ENCODE measurements at places on chromosomes 5 and 9. TPM values are rescaled to one million over a fixed set of nuclear protein-coding genes. Genes with fewer than 3 reads are reported as not detected.

Gene GFI1B
- 1.7 TPM for total RNA-seq

Gene ARID3C
- total RNA-seq, result not detected

DNA sequence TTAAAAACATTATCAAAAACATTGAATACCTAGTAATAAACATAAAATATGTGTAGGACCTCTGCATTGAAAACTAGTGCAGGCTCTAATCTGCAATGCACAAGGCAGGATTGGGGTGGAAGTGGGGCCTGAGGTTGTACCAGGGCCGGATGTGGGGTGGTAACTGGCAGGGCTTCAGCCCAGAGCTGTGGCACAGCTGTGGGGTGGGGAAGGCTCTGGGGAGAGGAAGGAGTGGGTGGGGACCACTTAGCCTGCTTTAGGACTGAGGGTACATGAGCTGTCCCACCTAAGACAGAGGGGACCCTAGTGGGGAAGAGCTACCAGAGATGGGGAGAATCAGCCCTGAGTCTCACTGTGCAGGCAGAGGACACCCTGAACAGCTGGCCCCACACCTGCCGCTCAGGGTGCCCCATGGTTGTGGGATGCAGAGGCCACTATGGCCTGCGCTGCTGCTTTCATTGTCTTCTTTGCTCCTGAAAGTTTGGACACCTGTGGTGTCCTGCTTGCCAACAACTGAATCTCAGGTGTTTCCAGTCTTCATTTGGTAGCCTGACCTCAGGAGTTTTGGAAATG lies 311.4 kb downstream of the TLE4 start:
- peak; percentile 26 for DNase-seq

GRCh38 chr5:181246276-181247049 lies 2.8 kb upstream of the RACK1 start:
- peak; percentile 95 for DNase-seq

- DNase-seq, result no peak
Observed at GRCh38 chr9:111720174-111720573, 58.8 kb downstream of the GNG10 start.

DNA sequence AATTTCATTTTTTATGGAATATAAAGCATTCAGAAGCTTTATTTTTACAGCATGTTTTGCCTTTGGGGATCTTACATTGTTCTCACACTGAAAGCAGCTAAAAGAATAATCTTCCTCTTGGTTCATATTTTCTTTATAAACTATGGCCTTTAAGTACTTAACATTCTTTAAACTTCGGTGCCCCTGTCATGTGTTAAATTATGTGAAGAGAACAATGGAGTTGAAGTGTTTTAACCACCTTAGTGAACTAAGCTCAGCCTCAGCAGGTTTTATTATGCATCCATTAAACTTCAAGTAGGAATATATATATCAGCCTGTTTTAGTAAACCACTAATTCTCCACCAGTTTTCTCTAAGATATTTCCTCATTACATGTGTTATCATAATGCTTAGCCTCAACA lies 371.4 kb upstream of the CDH18 start:
- DNase-seq, result no peak

GRCh38 chr5:136080483-136081216 lies 51.9 kb downstream of the TGFBI start:
- peak; percentile 90 for DNase-seq

Gene GHR
- 4.6 TPM for total RNA-seq

Gene SCGB3A2
- not detected for total RNA-seq

GRCh38 chr5:146755793-146756192 lies 122.8 kb downstream of the PPP2R2B start:
- no peak for DNase-seq

Gene ECSCR
- total RNA-seq, result 4.8 TPM

Gene KCNN2
- total RNA-seq, result 0.16 TPM

Gene SV2C
- total RNA-seq, result 2.6 TPM

Gene ARHGEF39
- total RNA-seq, result 7.4 TPM

DNA sequence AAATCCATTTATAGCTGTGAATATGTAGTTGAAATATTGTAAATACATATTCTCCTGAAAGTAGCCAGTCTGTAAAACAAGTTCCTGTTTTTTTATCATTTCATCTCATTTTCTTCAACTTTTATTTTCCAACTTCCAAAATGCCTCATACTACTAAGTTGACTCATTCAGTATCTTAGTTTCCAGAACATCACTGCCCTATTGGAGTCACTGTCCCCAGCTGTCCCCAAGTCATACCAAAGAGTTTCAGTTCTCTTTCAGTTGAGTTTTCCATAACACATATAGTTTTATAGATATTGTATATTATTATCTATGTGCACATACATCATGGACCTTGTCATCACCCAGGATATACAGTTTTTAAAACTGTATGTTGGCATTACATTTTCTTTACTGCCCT lies 261.7 kb downstream of the CDH12 start:
- DNase-seq, result no peak

DNA sequence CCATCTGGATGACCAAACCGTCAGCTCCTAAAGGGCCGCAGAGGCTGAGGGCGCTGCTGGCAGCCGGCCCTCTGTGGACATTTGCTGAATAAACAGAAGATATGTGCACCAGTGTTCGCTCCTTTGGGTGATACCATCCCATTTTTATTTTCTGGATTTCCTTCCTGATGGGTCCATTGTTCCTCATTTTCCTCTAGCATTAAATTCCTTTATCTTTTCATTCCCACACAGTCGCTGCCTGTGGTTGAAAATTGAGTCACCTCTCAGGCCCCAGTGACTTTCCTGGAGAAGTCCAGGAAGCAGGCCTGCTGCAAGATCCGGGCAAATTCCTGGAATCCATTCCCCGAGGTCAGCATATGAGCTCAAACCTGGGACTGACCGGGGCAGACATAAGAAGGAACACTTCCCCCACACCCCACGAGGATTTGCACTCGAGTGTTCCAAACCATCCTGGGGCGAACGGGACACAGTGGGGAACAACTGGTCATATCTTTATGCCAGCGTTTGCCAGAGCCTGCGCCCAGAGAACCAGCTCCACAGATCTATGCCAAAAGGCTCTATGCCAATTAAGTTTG lies 86.7 kb upstream of the PCA3 start:
- no peak for DNase-seq

Gene PCDHB8
- 0.16 TPM for total RNA-seq

Gene TAF1L
- not detected for total RNA-seq

DNA sequence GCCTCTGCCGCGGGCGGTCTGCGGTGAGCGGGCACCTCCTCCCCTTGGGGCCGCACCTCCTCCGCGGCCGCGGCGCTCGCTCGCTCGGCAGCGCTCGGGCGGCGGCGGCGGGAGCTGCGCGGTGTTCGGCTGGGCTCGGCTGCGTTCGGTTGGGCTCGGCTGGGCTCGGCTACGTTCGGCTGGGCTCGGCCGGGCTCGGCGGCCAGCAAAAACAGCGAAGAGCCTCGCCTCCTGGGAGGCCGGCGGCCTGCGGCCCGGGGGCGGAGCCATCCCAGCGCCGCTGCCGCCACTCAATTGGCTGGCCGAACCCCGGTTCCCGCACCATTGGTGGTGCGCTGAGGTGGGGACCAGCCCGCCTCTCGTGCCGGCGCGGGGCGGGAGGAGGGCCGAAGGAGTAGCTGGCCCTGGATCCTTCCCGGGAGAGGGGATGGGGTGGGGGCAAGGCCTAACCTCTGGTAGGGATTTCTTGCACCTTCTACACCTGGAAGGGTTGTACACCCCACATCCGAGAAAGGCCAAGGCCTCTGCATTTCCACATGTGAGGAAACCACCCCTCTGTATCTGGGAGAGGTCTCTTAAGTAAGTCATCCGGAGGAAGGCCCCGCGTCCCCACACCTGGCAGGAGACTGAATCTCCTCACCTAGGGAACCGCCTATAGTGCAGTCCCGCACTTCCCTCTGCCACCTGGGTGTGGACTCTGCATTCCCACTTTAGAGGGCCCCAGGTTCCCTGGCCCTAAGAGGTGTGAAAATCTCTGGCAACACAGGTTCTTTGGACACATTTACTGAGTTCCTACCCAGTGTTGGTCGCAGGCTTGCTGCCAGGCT lies at the start of gene ENHO:
TSS of gene ENHO (minus strand) at position 20 of the 827 bp plus-strand sequence. CDS start 1,295 bp downstream, outside the sequence.
- peak; percentile 92 for DNase-seq

Gene SLC28A3
- total RNA-seq, result not detected

DNA sequence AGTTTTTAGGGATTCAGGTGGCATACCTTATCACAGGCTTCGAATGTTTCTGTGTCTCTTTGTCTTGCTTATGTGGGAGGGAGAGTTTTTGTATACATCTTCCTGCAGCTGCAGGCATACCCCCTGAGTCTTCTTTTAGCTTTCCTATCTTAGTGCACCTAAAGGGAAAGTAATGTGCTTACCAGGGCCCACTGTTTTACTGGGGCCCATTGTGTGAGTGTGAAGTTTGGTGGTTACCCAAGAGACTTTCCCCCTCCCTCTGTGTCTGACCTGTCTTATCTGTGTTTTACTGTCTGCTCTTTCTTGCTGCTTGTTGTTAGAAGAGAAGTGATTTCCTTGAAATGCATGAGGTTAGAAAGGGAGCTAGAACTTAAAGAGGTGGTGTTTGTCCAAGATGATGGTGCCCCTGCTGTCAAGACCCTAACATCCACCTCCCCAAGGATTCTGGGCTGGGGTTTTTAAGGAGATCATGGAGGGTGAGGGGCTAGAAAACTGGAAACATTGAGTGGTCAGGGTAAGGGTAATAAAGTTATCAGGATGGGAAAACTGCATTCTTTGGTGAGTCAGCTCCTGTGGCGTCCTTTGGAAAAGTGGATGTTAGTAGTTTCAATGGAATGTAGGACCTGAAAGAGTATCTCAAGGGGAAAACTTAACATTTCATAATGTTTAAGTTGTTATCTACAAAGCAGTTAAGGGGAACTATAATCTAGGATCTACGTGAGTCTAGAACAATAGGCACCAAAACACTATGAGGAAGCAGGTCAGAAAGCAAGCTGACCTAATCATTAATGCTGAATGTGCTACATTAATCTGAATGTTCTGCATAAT lies 583.5 kb upstream of the TUSC1 start:
- DNase-seq, result no peak

Gene TLE1
- 54.5 TPM for total RNA-seq

GRCh38 chr5:29382780-29383179 lies 1810.7 kb upstream of the CDH6 start:
- no peak for DNase-seq

- DNase-seq, result no peak
Observed at GRCh38 chr9:110047955-110048402, 160.0 kb downstream of the C9orf152 start.

GRCh38 chr5:73938280-73938937 lies 312.4 kb downstream of the ARHGEF28 start:
- DNase-seq, result no peak

GRCh38 chr5:170333161-170333910 lies 35.8 kb upstream of the LCP2 start:
- peak; percentile 43 for DNase-seq

Gene MAP1B
- 57.5 TPM for total RNA-seq

- DNase-seq, result no peak
Observed at GRCh38 chr5:166353580-166353979, 1937.9 kb upstream of the WWC1 start.

DNA sequence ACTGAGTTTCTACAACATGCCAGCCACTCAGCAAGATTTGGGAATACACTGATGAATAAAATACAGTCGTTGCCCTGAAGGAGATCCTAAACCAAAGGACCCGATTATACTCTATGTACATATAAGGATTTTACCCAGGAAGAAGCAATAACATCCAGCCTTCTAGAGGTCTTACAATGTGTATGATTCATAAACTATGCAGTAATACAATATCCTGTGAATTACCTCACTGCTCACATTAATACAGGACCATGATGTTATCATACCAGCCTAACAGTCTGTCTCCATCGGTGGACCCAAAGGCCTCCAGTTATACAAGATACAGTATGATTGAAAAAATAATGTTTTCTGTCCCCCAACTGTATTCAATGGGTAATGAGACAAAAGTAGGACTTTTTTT lies 310.5 kb upstream of the TRPM3 start:
- no peak for DNase-seq

- DNase-seq, result no peak
Observed at GRCh38 chr9:35322075-35322885, 160.5 kb downstream of the UNC13B start.

DNA sequence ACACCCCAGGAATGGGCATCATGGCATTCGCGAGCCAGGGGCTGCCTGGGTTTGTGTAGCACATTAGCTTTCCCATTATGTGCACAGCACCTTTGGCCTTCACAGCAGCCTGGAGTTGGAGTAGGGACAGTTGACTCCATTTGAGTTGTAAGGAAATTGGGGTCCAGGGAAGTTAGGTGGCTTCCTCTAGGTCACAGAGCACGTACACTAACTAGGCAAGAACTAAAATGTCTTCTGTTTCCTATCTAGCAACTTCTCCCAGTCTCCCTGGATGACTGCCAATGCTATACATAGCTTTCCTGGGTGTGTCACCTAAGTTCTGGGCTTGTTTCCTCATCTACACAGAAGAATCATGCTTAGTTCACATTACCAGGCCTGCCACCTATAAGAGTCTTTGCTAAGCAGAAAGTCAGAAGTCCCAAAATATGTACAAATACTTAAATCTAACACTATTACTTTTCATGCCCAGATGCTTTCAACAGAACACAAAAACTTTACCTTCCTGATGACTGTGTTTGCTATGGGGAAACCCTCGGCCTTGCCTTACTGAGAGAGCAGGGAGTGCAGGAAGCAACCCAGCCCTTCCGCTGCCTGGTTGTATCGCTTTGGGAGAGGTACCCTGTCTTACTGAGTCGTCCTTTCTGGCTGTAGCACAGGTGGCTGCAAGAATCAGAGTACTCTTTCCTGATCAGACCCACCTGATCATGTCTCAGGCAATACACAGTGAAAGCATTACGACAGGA lies 12.0 kb downstream of the MACROH2A1 start:
- DNase-seq, result peak; percentile 70

Gene TEX53
- total RNA-seq, result not detected

DNA sequence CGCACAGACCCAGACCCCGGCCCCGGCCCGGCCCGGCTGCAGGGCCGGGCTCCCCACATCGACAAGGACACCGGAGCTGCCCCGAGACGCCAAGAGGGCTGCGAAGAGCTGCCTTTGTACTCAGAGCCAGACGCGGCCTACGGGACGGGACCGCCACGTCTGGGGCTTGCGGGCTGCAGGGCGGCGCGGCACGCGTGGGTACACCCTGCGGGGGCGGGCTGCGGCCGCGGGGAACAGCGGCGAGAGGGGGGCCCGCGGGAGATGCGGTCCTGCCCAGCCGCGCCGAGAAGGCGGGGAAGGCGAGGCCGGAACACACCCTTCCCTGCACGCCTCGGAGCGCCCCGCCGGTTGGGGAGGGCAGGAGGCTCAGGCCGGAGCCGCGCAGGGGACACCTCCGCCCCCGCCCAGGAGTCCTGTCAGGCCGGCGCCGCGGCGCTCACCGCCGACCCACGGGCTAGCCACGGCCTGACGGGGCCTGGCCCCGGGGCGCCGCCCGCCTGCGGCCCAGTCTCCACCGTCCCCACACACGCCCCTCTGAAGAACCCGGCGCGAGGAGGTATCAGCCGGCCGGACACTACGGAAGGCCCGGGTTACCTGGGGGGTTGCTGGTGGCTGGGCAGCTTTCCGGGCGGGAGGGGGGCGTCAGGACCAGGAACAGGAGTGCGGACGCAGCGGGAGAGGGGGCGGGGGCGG lies 478 bp downstream of the RAB14 start:
- peak; percentile 60 for DNase-seq

Measured in transverse colon (tissue), 4 donors.